NCI-H1694 (cell line): ENCODE measurements at places on chromosomes 5 and 9.
A peak's percentile ranks its signal among the peaks of the same experiment; 100 is the strongest.

DNA sequence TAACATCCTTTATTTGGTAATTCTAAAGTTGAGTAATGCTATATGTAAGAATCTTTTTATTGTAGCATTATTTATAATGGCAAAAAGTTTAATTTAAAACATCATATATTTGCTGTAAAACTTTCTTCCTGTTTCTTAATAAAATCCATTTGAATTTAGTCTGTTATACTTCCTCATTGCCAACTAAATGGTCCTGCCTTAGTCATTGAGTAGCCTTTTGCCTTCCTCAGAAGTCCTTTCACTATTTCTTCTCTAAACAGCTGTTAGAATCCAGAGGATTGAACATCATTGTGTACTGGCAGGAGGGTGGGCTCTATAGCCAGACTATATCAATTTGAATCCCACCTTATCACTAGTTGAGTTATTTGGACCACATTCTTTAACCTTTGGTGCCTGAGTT lies 11.0 kb downstream of the SLC44A1 start:
- DNase-seq: no peak

- no peak for DNase-seq
Measured at GRCh38 chr5:67802766-67803165, 412.8 kb upstream of the PIK3R1 start.

DNA sequence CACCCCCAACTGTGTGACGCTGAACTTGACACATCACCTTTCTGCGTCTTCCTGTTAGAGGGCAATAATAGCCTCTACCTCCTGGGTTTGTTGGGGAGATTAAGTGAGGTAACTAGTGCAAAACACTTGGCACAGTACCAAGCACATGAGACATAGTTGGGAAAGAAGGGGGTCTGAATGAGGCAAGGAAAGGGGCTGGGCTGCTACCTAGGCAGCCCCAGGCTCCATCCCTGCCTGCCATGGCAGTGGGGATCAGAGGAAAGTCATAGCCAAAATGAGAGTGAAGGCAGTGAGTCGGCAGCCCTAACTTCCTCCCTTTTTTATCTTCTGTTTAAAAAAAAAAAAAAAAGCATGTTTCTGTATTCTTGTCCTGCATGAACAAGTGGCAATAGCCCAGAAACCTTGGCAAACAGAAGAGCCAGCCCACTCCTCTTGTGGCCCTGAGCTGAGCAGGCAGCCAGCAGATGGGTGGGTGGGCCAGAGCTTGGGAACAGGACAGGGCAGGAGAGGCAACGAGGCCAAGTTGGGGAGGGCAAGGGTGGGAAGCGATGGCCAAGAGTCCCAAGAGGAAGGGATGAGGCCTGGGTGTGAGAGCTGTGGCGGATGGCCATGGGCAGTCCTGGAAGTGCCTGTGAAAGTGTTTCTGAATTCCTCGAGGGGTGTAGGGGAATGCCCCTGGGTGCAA lies 11.4 kb downstream of the CAMK2A start:
- no peak for DNase-seq

DNA sequence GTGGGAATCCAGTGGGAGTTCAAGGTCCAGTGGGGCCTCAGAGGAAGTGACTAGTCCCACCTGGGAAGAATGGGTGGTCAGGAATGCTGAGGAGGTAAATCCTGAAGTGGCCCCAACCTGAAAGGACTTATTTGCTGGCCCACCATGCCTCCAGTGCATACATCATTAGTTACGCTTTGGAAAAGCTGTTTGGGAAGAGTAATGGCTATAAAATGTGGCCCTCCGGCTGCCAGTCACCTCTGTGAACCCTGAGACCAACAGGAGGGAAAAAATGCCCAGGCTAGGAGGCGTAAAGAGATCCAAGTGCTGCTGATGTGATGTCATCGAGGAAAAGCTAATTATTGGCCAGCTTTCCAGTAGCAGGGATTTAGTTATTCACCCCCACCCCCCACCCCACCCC lies 2.7 kb upstream of the SLC26A2 start:
- DNase-seq: no peak

DNA sequence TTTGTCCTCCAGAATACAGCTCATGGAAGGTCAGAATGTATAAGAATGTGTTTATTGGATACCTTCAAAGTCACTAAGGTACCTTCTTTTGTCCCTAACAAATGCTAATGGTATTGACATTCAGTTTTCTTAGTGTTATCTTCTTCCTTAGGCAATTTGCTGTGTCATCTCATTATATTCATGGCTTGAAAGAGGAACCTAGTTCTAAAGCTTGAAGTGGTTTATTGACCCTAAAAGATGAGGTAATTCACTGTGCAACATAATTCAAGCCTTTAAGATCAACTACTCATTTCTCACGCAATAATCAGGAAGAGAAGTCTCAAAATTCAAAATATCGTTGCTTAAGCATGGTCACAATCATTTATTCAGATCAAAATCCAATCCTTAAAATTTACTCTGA lies 342.7 kb upstream of the RIOK2 start:
- no peak for DNase-seq

- no peak for DNase-seq
Measured at GRCh38 chr5:34675857-34676256, 19.7 kb downstream of the RAI14 start.

DNA sequence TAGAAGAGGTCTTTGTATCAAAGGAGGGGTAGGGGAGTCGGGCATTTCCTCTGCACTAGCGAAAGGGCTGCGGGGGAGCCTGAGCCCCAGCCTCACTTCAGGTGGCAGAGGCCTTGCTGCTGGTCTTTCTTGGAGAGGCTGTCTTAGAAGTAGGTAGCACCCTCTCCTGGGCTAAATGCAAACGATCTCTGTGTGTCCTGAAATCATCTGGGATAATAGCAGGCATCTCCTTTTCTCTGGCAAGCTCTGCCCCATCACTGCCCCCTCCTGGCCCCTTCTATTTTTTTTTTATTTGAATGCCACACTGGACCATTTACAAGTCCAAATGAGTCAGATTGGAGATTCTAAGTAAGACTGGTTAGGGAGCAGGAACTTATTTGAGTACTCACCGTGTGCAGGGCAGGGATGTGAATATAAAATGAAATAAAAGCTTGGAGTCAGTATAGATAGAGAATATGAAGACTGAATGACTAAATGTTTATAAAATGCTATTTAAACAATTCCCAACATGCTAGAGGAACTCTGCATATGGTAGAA lies 137.1 kb downstream of the FGF1 start:
- peak; percentile 87 for DNase-seq

DNA sequence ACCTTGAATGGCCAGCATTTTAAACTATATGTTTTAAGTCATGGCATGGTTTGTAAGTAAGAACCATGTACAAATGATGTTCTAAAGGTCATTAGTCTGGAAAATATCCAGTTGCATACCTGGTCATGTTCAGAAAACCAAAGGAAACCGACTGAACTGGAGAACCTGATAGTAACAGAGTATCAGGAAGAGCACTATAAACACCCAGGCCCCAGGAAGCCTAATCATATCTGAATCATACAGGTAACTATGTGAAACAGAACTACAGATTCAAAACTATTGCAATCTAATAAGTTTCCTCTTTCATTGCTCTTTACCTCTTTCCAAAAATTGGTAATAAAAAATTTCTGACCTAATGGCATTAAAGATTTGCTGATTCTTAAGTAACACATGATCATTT lies 500.3 kb downstream of the ARHGEF28 start:
- no peak for DNase-seq

- peak; percentile 39 for DNase-seq
Measured at GRCh38 chr5:159316519-159317383, 13.5 kb downstream of the IL12B start.

DNA sequence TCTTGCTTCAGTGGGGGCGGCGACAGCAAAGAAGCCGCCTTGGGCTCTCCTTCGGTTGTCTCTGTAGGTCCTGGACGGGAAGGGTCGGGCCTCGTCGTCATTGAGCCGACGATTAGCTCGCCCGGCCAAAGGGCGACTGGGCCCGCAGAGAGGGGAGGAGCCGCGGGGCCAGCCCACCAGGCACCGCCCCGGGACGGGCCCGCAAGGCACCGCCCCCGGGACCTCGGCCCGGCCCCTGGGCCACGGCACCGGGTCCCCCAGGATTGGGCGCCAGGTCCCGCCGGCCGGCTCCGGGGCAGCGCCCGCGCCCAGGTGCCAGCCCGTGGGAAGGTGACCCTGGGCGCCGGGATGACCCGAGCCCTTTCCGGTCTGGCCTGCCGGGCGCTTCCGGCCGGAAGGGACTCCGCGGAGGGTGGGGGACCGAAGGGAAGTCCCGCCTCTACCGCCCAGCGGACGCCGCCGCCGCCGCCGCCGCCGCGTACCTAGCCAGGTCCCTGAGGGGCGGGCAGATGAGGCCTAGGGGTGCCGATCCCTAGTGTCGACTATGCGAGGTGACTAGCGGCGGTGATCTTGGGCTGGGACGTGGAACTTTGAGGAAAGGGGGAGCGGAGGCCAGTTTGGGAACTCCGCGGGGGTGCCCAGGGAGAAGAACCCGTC lies at the start of the genes GBA2 and RGP1:
Gene GBA2 (minus strand): TSS at position 371 of the 657 bp plus-strand sequence. CDS start 524 bp downstream, outside the sequence.
Gene RGP1 (plus strand): TSS at position 430 of the 657 bp plus-strand sequence. CDS start 469 bp downstream, outside the sequence.
- DNase-seq: peak; percentile 19

- DNase-seq: no peak
Measured at GRCh38 chr9:7286101-7286500, 513.5 kb downstream of the DMAC1 start.

GRCh38 chr9:4116071-4116581 lies 183.7 kb downstream of the GLIS3 start:
- DNase-seq: no peak

- DNase-seq: no peak
Measured at GRCh38 chr9:114470581-114470980, 34.7 kb downstream of the WHRN start.

DNA sequence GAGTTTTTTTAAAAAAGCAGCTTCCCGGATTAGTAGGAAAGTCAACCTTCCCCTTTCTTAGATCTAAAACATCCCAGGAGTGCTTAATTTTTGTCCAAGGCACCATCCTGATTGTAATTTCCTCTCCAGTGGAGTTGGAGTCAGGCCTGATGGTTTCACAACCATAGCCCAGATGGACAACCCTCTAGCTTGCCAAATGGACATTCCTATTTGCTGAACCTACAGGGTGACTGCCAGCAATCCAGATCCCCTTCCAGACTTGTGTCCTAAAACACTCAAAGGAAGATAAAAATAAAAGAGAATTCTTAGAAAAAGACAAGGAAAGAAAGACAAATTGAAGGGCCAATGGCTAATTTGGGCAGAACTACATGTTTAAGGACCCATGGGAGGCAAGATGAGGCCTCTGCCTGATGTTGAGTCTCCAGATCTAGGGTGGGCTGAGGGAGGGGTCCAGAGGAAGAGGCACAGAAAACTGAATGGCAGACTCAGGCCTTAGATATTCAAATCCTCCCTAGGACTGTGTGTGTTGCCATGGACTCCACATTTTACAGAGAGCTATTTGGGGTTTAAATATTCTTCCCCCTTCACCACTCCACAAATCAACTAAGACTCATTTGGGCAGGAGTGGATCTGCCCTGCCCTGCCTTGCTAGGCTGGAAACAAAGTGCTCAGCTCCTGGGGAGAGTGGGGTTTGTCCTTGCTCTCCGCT lies 38.5 kb upstream of the SLC44A1 start:
- no peak for DNase-seq

DNA sequence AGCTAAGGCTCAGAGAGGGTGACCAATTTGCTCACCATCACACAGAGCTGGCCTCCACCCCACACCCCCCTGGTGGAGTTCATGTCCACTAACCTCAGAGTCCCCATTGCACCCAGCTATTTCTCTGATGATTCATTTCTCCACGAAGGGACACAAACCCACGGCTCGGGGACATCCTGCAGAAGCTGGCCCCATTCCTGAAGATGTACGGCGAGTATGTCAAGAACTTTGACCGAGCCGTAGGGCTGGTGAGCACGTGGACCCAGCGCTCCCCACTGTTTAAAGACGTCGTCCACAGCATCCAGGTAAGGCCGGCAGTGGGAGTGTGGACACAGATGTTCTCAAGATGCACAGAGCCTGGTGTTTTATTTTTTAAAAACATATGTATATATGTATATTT lies 52.6 kb upstream of the SUSD3 start:
- no peak for DNase-seq

- DNase-seq: peak; percentile 9
Measured at GRCh38 chr5:79924936-79925893, 65.8 kb downstream of the MTX3 start.

DNA sequence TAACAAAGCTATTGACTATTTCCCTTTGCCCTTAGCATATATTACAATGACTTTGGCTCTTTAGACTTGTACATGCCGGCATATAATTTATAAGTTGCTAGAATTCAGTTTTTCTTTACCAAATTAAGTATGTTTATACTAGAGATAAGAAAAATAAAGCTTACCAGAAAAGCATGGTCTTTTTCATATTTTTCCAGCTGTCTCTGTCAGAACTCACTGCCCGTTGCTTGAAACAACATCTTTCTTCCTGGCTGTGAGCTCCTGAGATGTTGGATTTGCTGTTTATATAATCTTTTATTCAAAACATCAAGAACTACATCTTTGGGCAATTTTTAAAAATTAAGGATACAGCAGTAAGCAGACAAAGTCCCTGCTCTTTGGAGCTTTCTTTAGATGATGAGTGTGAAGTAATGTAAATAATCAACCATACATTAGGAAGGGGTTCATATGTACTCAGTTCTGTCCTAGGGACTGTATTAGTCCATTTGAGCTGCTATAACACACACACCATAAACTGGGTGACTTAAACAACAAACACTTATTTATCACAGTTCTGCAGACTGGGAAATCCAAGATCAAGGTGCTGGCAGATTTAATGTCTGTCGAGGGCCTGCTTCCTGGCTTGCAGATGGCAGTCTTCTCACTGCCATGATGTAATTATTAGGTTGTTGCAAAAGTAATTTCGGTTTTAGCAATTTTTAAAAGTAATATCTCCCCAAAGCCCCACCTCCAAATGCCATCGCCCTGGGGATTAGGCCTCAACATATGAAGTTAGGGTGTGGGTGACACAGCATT lies 45.4 kb upstream of the RANBP3L start:
- no peak for DNase-seq

- no peak for DNase-seq
Measured at GRCh38 chr5:158849219-158849791, 250.4 kb downstream of the EBF1 start.

- DNase-seq: no peak
Measured at GRCh38 chr5:79456400-79456799, 57.5 kb downstream of the HOMER1 start.

GRCh38 chr5:7245121-7245651 lies 150.8 kb upstream of the ADCY2 start:
- DNase-seq: no peak

- no peak for DNase-seq
Measured at GRCh38 chr9:101445353-101446029, 9.9 kb upstream of the ALDOB start.

GRCh38 chr5:137997726-137998213 lies 35.1 kb downstream of the FAM13B start:
- no peak for DNase-seq
